ENCODE measurements at places on chromosomes 1 and 21.

DNA sequence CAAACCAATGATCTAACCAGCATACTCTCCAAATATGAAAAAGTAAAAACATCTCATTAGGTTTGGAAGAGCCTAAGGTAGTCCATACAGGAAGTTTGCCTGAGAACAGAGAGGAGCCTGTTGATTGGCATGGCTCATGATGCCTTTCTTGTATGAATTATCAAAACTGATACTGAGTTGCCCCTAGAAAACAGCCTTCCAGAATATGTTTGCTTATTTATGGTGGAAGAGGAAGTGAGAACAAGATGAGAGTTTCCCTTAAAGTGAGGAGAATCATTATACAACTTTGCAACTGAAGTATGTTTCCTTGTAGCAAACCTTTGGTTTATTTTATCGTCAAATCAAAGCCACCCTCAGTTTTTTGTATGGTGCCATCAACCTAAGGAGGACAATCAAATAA lies 23.8 kb upstream of the KIAA1614 start:
- no peak for DNase-seq

- DNase-seq = no peak
These were observed 9.3 kb downstream of the SLC35E2B start for GRCh38 chr1:1683104-1683905.

DNA sequence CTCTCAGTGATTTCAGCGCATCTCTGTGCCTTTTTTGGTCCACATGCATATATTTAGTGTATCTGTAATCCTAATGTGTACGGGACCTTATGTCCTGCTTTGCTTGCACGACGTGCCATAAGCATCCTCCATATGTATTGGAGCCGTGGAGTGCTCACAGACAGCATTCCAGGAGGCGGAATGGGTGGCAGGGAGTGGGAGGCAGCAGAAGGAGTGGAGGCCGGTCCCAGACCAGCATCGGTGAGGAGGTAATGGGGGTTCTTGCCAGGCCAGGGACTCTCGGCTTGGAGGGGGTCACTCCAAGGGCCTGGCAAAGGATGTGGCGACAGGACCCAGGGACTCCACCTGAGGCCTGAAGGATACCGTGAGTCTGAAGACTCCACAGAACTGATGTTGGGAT lies 185.0 kb downstream of the CAMTA1 start:
- DNase-seq = no peak

- no peak for DNase-seq
These were observed 872.4 kb downstream of the BRINP3 start for GRCh38 chr1:189605226-189605625.

DNA sequence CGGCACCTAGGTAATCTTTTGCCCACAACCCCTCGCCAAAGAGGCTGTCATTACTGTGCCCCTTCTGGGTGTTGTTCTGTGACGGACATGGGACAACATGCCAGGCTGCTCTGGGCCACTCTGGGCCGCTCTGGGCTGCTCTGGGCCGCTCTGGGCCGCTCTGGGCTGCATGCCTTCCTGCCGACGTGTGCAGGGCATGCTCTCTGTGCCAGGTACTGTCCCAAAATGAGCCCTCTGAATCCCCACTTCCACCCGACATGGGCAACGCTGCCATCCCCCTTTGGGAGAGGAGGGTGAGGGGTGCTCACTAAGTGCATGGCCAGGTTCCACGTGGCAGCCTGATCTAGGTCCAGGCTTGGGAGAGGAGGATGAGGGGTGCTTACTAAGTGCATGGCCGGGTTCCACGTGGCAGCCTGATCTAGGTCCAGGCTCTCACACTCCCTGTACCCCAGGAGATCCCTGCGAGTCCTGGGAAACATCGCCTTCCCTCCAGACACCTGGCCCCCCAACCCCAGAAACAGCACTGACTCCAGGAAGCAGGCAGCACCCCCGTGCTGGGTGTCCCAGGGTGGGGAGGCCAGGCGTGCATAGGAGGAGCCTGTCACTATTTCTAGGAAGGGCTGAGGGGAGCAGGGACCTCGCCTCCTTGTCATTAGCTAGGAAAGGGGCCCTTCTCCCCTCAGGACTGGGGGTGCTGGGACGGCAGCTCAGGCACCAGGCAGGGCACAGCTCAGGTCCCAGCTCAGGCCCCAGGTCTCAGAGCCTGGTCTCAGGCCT lies 16.5 kb downstream of the TTC34 start:
- no peak for DNase-seq

DNA sequence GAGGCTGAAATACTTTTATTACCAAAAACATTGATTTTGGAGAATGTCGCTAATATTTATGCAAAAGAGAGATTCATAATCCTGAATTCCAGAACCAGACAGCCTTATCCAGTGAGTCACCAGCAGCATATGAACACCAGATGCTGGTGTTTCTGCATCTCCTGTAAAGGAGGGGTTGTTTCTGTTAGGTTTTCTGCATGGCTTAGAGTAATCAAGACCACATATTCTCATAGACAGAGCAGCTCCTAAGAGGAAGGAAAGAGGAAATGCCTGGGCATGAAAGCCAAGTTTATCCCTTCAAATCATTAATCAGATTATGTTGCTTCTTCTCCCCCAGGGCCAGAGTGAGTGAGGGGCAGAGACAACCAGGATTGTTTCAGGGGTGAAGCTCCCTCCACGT lies 86.2 kb downstream of the NGF start:
- DNase-seq = no peak

All from CD4-positive, alpha-beta memory T cell (primary cell).